Effector memory CD4-positive, alpha-beta T cell (primary cell): ENCODE measurements at places on chromosomes 3 and 15.

DNA sequence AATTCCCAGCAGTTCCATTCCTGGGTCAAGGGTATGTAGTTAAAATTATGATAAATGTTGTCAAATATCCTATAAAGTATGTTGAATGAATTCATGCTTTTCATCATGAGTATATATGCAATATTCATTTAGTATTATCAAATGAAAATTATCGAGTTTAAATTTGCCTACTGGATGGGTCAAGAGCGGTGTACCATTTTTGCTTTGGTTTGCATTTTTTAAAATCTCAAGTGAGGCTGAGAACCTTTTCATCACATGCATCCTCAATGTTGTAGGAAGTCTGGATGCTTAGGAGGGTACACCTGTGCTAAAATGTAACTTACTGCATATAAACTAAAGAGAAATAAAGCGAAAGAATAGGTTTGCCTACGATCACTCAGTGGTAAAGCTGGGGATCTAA, 95.5 kb upstream of the MYO5C start:
- DNase-seq: no peak

GRCh38 chr15:60830479-60830878, 351.5 kb upstream of the ICE2 start:
- DNase-seq: no peak

- no peak for DNase-seq
Measured at GRCh38 chr15:71168166-71168834, 53.0 kb downstream of the THSD4 start.

GRCh38 chr3:66478960-66479359, 21.9 kb downstream of the LRIG1 start:
- DNase-seq: no peak

DNA sequence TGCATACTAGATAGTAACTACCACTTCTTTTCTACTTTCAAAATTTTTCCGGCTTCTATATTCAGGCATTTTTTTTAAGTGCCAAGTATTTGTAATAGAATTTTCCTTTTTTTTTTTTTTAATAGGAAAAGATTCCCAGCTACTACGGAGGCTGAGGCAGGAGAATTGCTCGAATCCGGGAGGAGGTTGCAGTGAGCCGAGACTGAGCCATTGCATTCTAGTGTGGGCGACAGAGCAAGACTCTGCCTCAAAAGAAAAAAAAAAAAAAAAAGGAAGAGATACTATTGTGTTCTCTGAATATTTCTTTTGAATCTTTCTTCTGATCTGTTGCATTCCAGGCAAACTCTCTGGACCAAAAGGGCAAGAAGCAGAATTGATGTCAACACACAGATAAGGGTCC, 557.3 kb downstream of the FGF12 start:
- no peak for DNase-seq

- DNase-seq: no peak
Measured at GRCh38 chr3:188826574-188826973, 345.2 kb upstream of the TPRG1 start.

DNA sequence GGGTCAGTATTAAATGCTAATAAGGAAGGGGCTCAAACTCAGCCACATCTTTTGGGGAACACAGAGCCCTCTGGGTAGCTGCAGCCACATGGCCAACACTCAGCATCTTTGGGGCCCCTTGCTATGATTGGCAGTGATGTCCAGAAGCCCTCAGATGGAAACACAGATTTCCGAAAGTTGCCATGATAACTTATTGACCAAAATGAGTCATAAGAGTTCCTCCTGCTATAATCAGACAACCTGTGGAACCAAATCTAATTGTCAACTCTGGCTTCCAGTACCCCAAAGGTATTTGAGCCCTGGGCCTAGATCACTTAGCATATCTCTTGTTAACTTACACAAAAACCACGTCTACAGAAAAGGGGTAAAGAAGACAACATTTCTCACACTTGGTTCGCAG, 392.2 kb downstream of the KCNH8 start:
- no peak for DNase-seq

- DNase-seq: no peak
Measured at GRCh38 chr3:150751781-150752263, 11.1 kb downstream of the SIAH2 start.

- no peak for DNase-seq
Measured at GRCh38 chr3:72440491-72440890, 407.8 kb downstream of the SHQ1 start.

DNA sequence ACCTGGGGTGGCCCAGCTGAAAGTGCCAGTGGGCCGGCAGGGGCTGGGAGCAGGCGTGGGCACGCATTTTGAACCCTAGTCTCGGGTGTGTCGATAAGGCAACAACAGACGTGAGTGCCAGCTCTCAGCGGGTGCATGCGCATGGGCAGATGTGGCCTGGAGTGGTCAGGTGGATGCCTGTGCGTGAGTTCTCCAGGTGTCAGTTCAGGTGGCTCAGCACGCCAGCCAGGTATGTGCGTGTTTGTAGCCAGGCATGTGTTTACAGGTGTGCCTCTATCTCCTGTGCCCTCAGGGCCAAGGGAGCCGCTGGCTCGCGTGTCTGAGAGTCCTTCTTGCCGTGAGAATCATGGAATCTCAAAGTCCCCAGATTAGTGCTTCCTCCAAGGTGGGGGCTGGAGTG, 14.8 kb downstream of the CYP1A2 start:
- no peak for DNase-seq

- no peak for DNase-seq
Measured at GRCh38 chr3:153595186-153595815, 433.3 kb downstream of the RAP2B start.

DNA sequence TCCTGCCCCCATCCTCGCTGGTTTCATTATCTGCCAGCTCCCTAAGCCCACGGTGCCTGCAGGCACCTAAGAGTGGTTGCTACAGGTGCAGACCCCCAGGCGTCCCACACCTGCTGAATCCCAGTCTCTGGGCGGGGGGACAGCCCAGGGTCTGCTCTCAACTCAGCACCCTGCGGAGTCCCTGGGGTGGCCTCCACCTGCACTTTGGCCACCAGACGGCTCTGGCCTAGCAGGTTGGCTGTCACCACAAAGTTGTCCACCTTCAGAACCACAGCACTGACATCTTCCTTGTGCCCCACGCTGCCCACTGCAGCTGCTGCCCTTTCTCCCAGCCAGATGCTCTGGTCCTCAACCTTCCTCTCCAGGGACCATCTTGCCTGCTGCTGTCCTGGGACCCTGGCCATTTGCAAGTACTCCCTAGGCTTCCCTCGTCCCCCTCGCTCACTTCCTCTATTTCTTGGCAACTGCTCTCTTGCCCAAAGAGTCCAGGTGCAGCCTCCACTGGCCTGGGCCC, 34.9 kb upstream of the SNRPA1 start:
- DNase-seq: no peak

GRCh38 chr3:150956376-150956775, 16.2 kb downstream of the CLRN1 start:
- DNase-seq: no peak

DNA sequence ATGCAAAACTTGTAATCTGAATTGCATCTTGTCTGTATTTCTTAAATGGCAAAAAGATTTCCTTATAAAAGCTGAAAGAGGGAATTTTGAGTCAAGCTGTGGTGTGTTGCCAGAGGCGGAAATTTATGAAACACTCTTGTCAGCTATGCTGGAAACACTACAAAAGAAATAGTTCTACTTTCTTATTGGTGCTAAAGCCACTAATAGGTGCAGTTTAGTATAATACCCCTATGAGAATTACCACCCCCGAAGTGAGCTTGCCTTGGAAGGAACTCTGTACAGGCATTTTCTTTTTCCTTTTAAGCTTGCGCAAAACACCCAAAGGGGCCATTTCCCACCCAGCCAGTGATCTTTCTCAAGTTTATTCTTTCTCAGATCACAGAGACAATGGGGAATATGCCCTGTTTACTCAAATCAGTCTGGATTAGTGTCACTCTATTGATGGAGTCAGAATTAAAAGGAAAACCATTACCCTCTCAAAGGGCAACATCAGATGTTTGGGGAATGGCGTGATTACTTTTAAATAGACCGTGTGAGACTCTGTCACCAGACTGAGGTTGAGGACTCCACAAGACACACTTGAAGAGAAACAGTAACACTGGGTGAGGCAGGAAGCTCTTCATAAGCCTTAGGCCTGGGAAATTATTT, 166.0 kb downstream of the TP63 start:
- DNase-seq: no peak
